ENCODE measurements at places on chromosomes 12 and 14. TPM values are rescaled to one million over a fixed set of nuclear protein-coding genes. Genes with fewer than 3 reads are reported as not detected.

ACOT6 gene
- total RNA-seq = 0.36 TPM

FGD4 gene
- total RNA-seq = 27.1 TPM

IL22 gene
- not detected for total RNA-seq

TMPRSS12 gene
- total RNA-seq = not detected

ADAMTS20 gene
- total RNA-seq = not detected

ADCY4 gene
- total RNA-seq = 20.9 TPM

OR4K2 gene
- total RNA-seq = not detected
